Stimulated activated CD4-positive, alpha-beta T cell treated with anti-CD3 and anti-CD28 coated beads, Interleukin-4, amount 100 ng/mL, for 48 hours (primary cell): ENCODE measurements at places on chromosomes 5 and 9.

GRCh38 chr9:88534456-88535225, at the start of gene NXNL2:
TSS of gene NXNL2 (plus strand) at chr9:88535178. CDS start at chr9:88535435, 257 bp downstream.
- peak; percentile 30 for DNase-seq

DNA sequence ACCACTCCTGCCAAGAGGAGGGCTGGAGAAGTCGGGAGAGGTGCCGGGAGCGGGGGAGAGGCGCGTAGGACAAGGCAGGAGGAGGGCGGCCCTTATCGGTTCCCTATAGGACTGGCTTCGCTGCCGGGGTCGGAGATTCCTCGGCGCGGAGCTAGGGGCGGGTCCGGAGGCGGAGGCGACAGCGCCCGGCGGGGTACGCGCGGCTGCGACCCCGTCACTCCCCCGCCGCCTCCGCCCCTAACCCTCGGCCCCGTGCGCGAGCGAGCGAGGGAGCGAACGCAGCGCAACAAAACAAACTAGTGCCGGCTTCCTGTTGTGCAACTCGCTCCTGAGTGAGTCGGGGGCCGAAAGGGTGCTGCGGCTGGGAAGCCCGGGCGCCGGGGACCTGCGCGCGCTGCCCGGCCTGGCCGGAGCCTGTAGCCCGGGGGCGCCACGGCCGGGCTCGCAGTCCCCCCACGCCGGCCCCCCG, 2.0 kb downstream of the GLIS3 start:
- peak; percentile 17 for DNase-seq

GRCh38 chr5:100902440-100903038, 543 bp downstream of the ST8SIA4 start:
- no peak for DNase-seq

GRCh38 chr5:115487168-115487567, 57.4 kb downstream of the FEM1C start:
- DNase-seq = no peak

GRCh38 chr9:19498015-19498414, 89.2 kb downstream of the ACER2 start:
- no peak for DNase-seq

DNA sequence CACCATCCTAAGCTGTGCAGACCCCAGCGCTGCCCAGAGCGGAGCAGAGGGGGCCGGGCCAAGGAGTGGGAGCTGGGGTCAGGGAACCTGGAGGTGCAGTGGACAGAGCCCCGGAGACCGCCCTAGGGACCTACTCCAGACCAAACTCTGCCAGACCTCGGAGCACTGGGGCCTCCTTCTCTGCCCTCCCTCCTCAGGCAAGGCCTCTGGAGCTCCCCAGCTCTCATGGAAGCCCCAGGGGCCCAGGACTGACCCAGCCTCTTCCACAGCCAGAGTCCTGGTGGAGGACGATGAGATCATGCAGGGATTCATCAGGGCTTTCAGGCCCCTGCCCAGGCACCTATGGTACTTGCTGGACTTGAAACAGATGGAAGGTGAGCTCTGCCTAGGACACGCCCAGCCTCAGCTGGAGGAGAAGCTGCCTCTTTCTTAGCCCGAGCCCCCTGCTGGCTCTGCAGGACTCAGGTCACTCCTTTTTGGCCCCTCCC, 3.6 kb downstream of the PAEP start:
- DNase-seq = no peak

GRCh38 chr5:35785601-35786085, 71.0 kb upstream of the IL7R start:
- no peak for DNase-seq

- no peak for DNase-seq
These were observed 222.3 kb downstream of the PBX3 start for GRCh38 chr9:125969462-125969861.

DNA sequence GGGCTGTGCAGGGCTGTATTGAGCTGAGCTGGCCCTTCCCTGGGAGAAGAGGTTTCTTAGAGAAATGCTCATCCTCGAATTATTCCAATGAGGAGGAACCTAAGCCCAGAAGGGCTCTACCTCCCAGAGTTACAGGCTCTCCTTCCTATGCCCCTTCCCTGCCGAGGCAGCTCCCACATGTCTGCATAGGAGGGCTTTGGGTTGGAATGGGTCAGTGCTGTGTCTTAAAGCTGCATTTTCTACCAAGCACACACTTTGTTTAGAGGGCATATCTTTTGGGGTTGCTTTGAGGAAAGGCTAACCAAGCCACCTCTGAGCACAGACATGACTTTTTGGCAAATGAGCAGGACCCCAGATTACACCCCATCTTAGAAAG, 9.1 kb downstream of the NEK6 start:
- DNase-seq = no peak

GRCh38 chr9:87353301-87353700, 144.4 kb upstream of the DAPK1 start:
- no peak for DNase-seq

DNA sequence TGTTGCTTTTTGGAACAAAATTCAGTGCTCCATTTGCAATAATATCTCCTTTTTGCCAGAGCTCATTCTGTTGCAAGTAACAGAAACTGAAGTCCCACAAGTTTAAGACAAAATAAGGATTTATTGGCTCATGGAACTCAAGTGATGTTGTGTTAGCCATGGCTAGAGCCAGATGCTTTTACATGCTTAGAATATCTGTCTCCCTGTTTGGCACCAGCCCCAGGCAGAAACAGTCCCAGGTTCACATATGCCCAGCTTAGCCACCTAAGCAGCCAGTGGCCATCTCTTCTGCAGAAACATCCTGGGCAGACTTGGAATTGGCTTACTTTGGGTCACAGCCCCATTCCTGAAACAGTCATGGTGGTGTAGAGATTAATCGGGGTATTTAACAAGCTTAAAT, 540.9 kb upstream of the SGCD start:
- DNase-seq = no peak

GRCh38 chr9:110619831-110620230, 40.3 kb upstream of the SVEP1 start:
- DNase-seq = no peak

GRCh38 chr5:53411388-53411787, 69.0 kb upstream of the FST start:
- DNase-seq = no peak

DNA sequence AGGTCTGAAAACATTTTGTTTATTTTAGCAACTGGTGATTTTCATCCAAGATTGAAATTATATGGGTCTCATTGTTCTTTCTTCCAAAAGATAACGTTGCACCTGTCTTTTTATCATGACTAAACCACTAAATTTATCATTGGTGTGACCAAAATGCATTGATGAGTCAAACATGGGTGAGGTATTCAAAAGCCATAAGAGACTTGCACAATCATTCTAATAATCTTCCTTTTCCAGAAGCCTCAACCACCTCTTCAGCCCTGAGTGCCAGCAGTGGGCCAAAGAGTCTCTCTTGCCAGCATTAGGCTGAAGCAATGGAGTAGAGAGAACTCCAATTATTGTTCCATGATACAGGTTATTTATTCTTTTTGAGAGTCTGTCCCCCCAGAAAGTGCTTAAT, 198.9 kb downstream of the LURAP1L start:
- DNase-seq = no peak

GRCh38 chr5:79236970-79237739, 1.2 kb downstream of the JMY start:
- DNase-seq = peak; percentile 22

- no peak for DNase-seq
These were observed 728.4 kb downstream of the MAT2B start for GRCh38 chr5:164233791-164234190.

DNA sequence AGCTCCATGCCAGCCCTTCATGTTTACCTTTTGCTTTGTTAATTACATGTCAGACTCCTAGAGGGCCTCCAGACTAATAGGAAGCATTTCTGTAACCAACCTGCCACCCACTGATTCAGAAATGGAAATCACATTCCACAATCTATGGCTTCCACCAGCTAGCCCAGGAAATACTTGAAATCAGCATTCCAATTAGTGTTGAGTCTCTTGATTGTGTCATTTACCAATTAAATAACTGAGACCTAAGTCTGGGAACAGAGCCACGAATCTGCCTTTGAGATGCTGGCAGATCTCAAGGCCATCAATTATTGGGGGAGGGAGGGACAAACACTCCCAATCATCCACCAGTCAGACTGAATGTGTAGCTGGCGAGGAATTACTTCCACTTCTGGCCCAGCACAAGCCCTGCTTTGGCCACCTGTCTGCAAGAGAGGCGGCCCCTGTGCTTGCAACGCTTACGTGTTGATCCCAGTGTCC, 27.4 kb upstream of the SAP30L start:
- no peak for DNase-seq

DNA sequence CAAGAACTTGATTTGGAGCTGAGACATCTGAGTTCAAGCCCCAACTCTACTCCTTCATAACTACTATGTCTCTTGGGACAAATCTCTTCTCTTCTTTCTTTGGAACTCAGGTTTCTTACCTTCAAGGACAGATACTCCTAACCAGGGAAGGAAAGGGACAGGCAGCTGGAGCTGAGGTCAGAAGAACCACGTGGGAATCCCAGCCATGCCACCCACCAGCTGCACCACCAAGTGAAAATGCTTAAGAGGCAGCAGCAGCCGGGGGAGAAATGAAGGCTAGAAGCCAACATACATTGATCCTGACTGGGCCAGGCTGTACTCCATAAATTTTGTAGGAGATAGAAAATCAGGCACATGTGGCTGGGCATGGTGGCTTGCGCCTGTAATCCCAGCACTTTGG, 9.6 kb upstream of the OR5C1 start:
- DNase-seq = no peak

DNA sequence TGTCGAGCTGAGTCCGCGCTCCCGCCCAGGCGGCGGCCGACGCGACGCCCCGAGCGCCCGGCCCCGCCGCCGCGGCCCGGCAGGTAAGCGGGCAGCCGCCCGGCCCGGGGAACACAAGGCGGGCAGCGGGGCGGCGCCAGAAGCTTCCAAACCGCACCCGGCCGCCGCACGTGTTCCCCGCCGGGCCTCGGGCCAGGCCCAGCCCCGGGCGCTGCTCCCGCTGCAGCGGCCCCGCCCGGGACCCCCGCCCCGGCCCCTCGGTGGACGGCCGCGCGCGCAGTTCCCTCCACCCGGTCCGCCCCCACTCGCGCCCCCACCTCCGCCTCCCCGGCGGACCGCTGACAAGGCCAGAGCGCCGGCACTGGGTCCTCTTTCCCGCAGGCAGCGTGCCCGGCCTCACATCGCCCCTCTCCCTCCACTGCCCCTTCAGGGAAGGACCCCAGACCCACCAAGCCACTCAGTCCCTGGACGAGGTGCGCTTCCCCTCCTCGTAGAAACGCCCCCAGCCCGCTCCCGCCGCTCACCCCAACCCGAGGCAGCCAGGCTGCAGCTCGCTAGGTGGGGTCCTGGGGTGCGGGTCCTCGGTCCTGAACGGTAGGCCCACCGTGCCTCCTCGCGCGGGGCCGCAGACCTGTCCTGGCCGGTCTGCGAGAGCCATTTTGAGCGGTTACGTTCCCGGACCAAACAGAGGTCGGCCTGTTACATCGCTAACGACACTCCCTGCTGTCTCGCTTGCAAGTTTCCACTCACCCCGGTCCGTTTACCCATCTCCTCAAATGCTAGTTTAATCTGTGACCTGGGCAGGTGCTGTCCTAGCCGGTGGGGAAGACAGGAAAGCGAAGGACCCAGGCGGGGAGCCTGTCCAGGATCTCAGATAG, 475 bp downstream of the WDR5 start:
- DNase-seq = no peak

- no peak for DNase-seq
These were observed 59.4 kb downstream of the SIL1 start for GRCh38 chr5:139138809-139139208.

DNA sequence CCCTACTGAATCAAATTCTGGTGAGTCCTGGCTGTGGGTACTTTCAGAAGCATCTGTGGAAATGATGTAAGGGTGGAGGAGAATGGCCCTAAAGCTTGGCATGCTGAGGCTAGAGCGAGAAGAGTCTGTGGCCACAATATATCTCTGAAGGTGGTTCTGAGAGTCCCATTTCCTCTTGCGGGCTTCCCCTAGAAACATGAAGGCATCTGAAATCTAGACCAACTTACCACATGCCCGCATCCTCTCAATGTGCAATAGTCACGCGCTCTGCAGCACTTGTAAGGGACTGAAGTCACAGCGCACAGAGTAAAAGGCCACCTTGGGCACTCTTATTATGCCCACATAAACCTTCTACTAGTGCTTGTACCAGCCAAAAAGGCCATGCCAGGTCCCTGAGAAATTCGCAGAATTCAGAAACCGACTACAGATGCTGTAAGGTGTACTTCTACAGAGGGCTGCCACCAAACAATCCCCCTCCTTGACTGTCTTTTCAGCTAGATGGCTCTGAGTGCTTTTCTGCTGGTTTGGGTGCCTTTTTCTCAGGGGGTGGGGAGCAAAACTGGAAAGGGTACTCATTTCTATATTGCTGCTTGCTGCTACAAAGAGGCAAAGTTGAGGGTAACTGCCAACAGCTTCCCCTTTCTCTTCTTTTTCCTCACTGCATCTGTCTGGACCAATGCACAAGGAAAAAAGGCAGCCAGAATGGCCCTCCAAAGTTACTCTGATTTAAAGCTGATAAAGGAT, 107.3 kb downstream of the ZDHHC21 start:
- DNase-seq = peak; percentile 9

DNA sequence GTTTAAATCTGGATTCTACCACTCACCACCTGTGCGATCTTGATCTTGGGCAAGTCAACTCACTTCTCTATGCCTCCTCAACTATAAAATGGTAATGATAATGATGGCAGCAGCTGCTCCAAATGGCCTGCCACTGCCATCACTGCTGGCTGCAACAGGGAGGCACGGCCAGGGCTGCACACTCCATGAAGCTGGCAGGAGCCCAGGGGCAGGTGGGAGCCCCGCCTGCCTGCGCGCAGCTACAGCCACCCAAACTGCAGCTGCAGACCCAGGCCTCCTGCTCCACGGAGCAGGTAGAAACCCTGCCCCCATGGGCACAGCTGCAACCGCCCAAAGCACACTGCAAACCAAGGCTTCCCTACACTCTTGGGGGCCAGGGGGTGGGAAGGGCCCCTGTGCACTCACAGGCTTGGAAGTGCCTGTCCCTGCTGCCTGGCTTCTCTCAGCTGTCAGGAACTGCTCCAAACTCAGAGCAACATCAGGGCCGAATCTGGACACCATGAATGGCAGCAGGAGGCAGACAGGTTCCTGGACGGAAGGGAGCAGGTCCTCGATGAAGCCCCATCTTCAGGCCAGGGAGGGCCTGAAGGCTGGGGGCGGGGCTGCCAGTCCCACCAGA, 57.6 kb downstream of the PRELID2 start:
- DNase-seq = no peak

DNA sequence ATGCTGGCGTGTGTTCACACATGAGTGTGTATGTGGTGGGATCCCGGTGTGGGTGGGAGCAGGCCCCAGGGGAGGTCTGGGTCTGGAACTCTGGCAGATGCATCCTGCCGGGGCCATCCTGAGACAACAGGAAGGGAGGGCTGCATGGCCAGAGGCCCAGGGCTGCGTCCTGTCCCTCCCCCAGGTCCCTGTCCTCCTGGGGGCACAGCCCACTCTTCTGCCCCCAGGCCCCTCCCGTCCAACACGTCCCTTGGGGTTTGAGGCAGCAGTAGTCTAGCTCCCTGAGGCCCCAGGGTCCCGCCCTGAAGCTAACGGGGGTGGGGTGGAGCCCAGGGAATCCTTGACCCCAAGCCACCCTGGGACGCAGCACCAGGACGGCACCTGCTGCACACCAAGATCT, 16.6 kb downstream of the FLT4 start:
- DNase-seq = no peak

- DNase-seq = no peak
These were observed 63.6 kb downstream of the PPIC start for GRCh38 chr5:122972877-122973276.

- no peak for DNase-seq
These were observed 32.2 kb downstream of the NMUR2 start for GRCh38 chr5:152372875-152373274.
